ENCODE measurements at places on chromosomes 1 and 21.

DNA sequence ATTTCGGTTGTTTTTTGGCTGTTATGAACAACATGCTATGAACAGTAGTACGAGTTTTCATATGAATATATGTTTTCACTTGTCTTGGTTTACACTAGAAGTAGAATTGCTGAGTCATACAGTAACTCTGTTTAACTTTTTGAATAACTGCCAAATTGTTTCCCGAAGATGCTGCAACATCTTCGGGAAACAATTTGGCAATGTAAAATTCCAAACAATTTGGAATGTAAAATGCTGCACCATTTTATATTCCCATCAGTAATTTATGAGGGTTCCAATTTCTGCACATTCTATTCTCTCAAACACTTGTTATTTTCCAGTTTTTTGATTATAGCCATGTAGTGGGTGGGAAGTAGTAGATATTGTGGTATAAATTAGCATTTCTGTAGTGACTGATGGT, 11.6 kb downstream of the PCBP3 start:
- DNase-seq, result no peak

- DNase-seq, result no peak
Measured at GRCh38 chr1:205452364-205452763, 3.5 kb downstream of the BLACAT1 start.

DNA sequence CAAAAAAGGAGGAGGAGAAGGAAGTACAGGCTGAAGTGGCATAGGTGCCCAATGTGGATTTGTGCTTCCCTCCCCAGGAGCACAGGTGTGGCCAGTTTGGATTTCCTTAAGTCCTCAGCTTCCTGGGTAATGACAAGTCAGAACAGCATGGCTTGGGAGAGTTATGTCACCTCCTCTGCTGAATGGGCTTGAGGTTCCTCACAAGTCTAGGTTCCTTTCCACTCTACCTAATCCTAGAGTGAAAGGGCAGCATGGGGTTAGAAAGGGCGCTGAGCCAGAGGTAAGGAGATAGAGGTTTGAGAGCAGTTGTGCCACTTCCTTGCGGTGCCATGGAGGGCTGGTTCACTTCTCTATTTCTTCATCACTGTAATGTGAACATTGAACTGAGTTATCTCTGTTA, 35.5 kb upstream of the IL20 start:
- no peak for DNase-seq

DNA sequence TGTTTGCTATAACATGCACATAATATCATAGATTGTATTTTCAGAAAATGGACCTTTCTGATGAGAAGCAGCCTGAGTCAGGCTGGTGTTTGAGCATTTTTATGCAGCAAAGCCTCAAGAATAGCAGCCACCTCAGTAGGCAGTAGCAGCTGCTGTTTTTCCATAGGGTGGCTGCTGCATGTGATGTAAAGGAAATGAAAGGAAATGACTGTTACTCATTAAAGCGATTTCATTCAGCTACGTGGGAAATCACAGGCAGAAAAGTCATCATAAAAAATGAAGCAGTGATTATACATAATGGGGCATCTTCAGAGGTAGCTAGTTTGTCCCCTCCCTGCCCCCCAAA, 110.4 kb downstream of the PATJ start:
- no peak for DNase-seq

GRCh38 chr1:82225421-82226185, 424.9 kb downstream of the ADGRL2 start:
- DNase-seq, result no peak

DNA sequence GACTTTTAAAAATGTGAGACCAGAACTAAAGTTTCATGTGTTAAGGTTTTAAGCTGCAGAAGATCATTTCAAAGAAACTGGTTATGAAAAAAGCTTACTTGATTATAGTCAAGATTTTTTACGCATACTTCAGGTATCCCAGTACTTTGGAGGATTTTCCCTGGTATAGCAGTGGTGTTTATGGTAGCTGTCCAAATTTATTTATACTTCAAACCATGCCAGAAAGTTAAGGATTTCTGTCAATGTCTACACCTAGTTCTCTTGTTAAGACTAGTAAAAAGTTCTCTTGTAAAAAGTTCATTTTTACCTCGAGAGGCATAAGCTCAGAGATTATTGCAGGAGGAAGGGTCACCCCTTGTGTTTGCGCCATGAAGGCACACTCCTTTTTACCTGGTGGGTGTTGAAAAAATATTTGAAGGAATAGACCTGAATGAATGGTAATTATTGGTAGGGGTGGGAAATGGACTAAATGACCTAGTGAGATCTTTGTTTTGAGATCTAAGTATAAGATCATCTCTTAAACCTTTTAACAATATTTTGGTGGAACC, 2.8 kb downstream of the DYRK1A start:
- DNase-seq, result no peak

DNA sequence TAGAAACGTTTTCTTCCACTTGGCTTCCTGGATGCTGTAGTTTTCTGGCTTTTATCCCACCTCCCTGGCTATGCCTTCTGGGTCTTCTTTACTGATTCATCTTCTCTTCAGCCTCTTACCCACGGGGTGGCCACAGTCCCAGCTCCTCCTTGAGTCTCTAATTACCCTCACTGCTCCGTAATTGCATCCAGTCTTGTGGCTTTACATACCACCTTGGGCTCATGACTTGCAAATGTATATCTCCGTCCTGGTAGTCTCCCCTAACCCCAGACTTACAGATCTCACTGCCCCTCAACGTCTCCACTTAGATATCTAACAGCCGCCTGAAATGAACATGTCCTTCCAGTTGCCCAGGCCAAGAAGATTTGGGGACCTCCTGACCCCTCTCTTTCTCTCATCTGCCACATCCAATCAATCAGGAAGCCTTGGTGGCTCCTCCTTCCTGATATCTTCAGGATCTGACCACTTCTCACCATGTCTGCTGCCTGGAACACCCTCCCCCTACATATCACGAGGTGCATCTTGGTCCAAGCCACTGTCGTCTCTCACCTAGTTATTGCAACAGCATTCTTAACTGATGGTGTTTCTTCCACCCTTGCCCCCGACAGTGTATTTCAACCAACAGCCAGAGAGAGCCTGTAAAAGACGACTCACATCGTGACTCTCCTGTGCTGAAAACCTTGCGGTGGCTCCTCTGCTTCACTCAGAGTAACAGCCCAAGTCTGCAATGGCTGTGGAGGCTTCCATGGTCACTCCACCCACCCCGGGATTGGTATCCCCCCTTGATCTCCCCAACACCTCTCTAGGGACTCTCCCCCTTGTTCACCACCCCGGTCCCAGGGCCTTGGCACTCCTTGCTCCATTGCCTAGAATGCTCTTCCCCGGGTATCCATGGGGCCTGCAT, 219.0 kb upstream of the POU3F1 start:
- no peak for DNase-seq

DNA sequence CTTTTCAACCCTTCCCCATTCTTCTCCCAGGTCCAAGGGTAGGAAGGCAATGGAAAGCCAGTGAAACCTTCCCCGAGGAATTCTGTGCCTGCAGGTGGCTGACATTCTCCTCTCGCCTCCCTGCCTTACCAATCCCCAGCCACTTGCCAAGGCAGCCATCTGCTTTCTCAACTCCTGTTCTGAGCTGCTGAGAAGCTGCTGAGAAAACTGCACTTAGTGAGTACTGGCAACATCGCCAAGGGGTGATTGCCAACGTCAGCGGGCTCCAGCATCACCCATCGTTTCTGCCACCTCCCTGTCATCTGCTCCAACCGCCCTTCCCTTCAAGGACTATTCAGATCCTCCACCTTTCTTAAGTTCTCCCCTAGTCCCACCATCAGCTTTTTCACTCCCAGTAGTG, 106.0 kb downstream of the PTPRU start:
- DNase-seq, result no peak

GRCh38 chr1:11985851-11986250, 5.6 kb downstream of the MFN2 start:
- DNase-seq, result no peak

GRCh38 chr1:38326135-38326534, 279.5 kb upstream of the POU3F1 start:
- DNase-seq, result no peak

GRCh38 chr21:33963848-33964555, 48.4 kb upstream of the ATP5PO start:
- no peak for DNase-seq

DNA sequence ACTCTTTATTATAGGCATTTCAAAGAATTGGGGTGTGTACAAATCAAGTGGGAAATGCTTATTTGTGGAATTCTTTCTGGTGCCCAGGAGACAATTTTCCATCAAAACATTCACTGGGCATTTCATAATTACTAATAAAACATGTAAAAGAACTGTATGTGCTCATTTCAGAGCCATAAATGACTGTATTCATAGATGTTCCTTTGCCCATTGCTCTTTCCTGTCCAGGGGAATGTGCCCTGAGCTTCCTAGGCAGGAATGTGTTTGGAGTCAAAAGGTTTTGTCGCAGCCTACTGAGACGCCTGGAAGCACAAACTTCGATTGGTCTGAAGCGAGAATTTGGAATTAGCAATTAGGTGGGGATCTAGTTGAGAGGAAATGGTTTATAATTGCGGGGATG, 43.7 kb upstream of the EXOSC10 start:
- DNase-seq, result no peak

DNA sequence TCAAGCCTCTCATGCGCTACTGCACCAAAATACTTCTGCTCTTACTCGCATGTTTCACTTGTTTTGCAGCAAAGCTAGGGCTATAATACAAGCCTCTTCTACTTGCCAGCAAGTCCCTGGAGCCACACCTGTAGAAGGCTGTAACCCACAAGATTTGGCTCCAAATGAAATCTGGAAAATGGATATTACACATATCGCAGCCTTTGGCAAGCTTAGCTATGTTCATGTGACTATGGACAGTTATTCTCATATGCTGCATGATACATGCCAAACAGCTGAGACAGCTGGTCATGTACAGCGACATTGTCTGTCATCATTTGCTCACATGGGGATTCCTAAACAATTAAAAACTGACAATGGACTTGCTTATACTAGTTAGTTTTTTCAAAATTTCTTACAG, 270.3 kb downstream of the COL11A1 start:
- no peak for DNase-seq

GRCh38 chr21:35223480-35224156, 174.5 kb upstream of the RUNX1 start:
- no peak for DNase-seq

GRCh38 chr1:116836099-116836498, 73.6 kb upstream of the PTGFRN start:
- no peak for DNase-seq

DNA sequence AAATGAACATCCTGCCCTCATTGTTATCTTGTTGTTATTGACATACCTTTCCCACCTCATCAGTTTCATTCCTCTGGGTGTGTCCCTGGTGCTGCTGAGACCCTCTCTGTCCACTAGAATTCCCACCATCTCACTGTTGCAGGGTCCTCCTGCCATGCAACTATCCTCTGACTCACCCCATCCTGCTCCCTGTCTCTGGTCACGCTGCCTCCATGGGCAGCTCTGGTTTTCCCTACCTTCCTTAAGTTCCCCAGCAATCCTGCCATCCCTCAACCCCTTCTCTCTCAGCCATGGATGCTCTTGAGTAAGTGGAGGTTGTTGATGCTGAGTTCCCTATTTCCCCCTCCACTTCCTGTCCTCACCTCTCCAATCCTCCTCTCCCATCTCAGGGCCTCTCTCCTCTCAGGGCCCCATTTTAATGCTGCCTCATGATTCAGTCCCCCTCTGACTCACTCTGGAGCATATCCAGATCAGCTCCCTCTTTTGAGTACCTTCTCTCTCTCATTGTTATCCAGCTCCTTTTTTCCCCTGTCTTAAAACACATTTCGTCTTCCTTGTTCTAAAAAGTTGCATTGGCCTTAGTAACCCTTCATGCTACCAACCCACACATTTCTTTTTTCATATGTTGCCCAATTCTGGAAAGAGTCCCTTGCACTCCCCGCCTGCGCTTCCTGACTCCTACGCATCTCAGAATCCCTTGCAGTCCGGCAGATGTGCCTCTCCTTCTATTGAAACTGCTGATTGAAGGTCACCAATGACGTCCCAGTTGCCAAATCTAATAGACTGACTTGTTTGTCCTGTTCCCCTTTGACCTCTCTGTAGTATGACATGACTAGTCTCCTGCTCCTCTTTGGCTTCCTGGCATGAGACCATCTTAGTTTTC, 92.0 kb downstream of the CNIH3 start:
- DNase-seq, result no peak

DNA sequence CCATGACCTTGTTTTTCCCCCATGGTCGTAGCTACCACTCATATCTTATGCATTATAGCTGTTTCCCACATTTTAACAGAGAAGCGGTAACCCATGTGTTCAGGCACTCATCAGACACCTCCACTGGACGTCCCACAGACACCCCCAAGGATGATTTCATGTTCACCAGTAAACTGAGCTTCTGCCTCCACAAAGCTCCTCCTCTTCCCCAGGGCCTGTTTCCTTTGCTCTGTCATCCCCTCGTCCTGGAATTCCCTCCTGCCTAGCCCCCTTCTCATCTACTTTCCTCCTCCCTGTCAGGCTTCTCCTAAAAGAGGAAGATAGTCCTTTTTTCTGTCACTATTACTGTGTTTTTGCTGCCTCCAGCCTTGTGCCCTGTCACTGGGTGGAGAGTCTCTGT, 111.2 kb downstream of the OMA1 start:
- DNase-seq, result no peak

DNA sequence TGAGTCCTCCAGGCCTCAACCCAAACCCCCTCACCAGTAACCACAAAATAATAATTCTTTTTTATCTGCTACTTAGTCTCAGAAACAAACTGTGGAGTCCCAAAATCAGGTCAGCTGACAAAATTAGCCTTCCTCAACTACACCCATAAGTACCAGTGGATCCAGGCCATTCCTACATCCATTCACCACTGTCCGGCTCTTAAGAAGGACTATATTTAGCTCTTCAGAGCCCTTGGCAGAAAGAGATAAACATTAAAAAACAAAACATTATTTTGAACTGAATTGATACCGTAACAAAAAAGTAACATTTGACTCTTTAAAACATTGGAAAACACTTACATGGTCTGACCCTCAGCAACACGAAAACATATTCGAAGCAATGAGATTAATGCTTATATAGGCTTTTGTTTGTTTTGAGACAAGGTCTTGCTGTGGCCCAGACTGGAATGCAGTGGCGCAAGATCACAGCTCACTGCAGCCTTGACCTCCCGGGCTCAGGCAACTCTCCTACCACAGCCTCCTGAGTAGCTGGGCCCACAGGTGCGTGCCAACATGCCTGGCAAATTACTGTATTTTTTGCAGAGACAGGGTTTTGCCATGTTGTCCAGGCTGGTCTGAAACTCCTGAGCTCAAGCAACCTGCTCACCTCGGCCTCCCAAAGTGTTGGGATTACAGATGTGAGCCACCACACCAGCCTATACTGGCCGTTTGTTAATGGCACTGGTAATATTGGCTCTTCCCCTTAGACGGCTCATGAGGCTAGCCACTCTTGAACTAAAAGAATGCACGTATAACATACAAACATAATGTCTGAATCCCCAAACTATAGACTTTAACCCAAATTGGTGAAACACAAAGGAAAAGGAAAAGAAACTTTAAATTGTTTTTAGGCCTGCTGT, 330.7 kb downstream of the SMYD3 start:
- no peak for DNase-seq

DNA sequence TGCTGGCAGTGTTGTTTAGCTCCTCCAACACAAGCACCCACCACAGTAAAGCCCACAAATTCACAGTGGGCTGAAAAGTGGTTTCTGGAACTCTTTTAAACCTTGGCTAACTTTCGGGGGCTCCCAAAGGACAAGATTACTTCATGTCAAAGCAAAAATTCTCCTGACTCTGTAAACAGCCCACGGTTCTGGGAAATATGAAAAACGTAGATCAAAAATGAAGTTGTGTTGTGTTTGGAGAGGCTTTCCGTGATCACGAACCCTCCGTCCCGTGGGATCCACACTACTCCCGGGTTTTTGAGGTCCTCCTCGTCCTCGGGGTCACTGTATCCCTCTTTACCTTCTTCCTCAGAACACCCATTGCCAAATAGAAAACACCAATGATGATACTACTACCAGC, 159.0 kb upstream of the RUNX1 start:
- no peak for DNase-seq

- no peak for DNase-seq
Measured at GRCh38 chr1:55318116-55318817, 103.1 kb upstream of the USP24 start.
